EH (cell line): ENCODE measurements at places on chromosomes 16 and 17.

- peak; percentile 85 for DNase-seq
Measured at GRCh38 chr17:18257982-18258355, 569 bp downstream of the FLII start.

DNA sequence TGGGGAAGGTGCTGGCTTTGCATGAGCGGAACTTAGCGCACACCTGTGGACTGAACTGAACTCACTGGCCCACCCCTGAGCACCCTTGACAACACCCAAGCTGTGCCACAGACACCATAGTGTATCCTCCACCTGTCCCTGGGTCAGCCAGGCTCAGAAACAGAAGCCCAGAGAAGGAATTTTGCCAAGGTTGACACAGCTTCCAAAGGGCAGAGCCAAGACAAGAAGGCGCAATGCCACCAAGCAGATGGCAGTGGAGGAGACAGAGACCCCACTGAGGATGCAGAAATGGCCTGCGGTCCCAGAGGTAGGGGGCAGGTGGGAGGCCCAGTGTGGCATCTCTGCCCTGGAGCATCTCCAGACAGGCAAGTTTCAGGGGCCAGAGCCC lies 169.0 kb downstream of the ENGASE start:
- DNase-seq = no peak

- no peak for DNase-seq
Measured at GRCh38 chr16:30753596-30753995, 5.4 kb downstream of the PHKG2 start.

GRCh38 chr17:80899402-80900268 lies 92.0 kb upstream of the CHMP6 start:
- DNase-seq = peak; percentile 31

DNA sequence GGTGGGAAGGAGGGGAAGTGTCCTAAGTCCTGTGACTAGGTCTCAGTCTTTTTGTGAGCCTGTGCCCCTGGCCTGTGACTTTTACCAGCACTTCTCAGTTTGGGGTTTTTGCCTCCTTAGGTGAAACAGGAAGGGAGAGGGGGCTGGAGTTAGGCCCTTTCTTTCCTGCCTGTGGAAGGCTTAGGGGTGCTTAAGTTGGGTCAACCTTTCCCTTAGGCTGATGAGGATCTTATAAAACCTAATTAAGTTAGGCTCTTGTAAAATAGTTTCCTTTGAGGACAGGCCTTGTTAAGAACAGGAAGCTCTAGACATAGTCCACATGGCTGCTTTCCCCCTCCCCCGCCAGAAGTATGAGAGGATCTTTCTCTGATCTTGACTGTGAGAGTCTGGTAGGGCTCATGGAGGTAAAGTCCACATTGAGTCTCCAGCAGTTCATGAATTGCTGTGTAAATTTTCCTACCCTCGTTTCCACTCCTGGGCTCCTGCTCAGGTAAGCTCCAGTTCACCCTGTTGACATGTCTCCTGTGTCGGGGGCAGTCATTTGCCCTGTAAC lies 17.0 kb upstream of the DNASE1 start:
- DNase-seq = peak; percentile 72

GRCh38 chr16:19330841-19331397 lies 45.4 kb downstream of the CLEC19A start:
- peak; percentile 14 for DNase-seq

DNA sequence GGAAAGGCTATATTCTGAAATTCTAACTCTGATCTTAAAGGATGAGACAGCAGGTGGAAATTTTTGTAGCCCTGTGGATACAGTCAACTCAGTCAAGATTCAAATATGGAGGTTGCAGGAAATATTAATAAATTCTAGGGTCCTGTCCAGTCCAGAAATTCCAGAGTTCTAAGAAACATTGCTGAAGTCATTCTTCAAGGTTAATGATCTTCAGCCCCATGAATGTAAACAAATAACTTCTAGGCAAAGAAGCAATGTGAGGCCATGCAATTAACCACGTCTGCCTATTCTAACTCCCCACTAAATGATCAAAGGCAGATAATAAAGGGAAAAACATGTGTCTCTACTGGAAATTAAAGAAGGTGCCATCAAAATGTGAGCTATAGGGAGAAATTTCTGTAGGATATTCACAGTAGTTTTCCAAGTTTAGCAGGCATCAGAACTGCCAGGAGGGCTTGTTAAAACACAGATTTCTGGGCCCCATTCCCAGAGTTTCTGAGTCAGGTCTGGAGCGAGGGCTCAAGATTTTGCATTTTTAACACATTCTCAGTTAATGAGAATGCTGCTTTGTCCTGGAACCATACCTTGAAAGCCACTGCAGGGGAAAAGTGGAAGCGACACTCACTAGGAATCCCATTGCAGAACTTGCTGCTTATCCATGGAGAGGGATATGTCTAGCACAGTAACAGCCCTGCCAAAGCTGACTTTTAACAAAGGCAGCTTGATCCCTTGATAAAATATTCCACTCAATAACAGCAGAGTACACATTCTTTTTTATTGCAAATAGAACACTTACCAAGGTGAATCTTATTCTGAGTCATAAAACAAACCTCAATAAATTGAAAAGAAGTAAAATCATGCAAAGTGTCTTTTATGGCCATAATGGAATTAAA lies 61.8 kb downstream of the DNAH3 start:
- DNase-seq = peak; percentile 73

- DNase-seq = no peak
Measured at GRCh38 chr17:55343900-55344513, 77.6 kb downstream of the MMD start.

DNA sequence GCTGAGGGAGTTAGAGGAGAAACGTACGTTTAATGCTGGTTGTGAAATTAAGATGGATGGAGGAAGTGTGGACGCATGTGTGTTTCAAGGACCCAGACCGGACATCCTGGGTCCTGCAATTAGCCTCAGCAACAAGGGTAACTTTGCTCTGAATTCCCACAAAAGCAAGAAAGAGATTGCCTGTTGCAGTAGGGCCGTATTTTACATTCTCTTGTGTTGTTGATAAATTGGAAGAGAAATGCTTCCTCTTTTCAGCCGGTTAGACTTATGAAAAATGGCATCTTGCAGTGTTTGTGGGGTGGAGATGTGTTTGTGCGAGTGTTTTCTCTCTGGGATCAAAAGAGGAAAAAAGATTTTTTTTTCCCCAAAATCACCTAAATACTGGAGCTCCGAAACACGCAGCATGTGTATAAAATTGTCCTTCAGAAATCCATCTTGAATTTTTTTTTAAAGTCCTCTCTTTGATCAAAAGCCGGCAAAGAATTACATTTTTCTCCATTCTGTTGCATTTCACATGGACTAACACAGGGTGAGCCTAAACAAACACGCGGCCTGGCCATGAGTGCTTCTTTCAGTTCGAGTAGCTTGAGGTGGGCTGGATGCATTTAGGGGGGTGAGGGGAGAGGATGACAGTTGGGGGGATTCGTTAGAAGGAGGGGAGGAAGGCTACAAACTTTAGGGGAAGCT lies 251.6 kb downstream of the C16orf95 start:
- DNase-seq = no peak
